ENCODE measurements at places on chromosomes 2 and 18. TPM values are rescaled to one million over a fixed set of nuclear protein-coding genes. Genes with fewer than 3 reads are reported as not detected.

Gene NDC80
- total RNA-seq: 5.6 TPM

Gene ANKRD30BL
- not detected for total RNA-seq

Gene CCDC68
- 13.0 TPM for total RNA-seq

Gene ANKRD36B
- total RNA-seq: 66.8 TPM

Gene TRIM43
- total RNA-seq: not detected

Gene UPP2
- 0.52 TPM for total RNA-seq

Gene NEB
- total RNA-seq: 3.3 TPM

Gene SOWAHC
- total RNA-seq: 26.2 TPM

Gene CXCR1
- total RNA-seq: not detected

Gene KIAA2012
- not detected for total RNA-seq

All from hepatocyte (in vitro differentiated cells).